Effector memory CD4-positive, alpha-beta T cell (primary cell): ENCODE measurements at places on chromosomes 4 and X.

DNA sequence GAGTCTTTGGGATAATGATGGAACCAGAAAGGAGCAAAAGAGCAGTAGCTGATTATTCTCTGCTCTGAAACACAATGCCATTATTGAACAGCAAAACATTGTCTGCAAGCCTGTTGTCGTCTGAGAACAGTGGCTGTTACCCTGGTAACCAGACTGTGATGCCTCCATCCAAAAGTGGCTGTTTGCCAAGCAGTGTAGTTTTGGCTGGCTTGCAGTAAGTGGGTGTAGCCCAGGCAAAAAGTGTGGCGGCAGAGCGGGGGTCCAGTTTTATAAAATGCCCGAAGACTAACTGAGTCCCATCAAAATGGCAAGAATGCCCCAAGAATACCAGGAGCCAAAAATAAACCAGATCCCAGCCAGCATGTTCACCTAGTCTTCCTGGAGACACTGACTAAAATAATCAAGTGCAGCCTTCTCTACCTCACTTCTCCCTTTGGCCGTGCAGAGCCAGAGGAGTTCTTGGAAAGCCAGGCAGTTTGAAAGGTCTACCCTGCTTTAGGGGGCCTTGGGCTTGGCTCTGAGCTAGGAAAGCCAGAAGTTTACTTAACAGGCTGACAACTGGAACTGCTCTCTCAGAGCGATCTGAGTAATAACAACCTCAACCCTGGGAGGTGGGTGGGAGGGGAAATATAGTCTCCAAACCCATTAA lies 2.6 kb downstream of the PLP1 start:
- no peak overlapping the region for H3K4me3 ChIP-seq
- no peaks in the 10 kb centered on the region for H3K36me3 ChIP-seq
- H3K27ac ChIP-seq, result no peak overlapping the region

DNA sequence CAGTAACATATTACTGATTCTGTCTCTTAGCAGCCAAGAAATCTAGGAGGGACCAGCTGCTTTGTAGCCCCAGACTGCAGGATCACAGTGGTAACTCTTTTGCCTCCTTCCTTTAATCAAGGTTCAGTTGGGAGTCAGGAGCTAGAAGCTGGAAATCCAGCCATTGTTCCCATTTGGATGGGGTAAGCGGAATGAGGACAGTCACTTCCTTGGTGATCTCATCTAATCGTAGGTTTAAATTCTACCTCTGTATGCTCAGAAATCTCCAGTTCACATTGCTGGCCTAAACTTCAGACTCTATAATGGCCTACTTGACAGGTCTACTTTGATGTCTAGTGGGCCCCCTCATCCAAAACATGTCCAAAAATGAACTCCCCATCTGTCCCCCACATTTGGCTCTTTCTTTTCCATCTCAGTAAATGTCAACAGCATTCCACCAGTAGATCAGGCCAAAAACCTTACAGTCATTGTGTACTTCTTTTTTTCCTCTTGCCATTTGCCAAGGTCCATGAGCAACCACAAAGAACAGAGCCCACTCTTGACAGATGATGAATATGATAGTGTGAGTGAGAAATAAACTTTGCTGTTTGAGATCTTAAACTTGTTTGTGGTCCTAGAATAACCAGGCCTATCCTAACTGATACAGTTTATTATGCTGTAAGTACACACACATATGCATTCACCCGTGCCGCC lies 40.1 kb downstream of the WWC2 start:
- H3K27me3 ChIP-seq, result no peaks in the 10 kb centered on the region
- no peak overlapping the region for H3K27ac ChIP-seq
- no peaks in the 10 kb centered on the region for H3K4me1 ChIP-seq
- DNase-seq, result no peak
- no peak overlapping the region for H3K4me3 ChIP-seq

DNA sequence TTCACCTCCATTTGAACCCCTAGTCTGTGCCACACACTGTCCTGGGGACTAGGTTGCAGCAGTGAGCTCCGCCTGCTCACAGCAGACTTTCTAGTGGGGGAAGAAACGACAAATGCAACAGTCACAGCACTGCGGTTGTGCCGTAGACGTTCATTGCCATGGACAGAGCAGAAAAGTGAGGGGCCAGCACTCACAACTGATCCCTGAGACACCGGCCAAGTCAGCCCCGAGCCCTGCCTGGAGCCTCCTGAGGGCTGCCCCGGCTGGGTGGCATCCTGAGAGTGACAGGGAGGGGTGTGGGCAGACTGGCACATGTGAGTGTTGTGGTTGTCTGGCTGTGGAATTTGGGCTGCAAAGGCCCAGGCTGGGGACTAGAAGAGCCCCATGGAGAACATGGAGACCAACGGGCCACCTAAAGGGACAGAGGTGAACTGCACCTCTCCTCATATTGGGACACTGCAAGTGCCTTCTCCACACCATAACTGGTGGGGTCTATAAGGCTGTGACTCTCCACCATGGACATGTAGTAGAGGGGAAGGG lies 4.6 kb downstream of the DUSP9 start:
- H3K27me3 ChIP-seq, result peaks cover 10% of the 10 kb centered on the region
- H3K4me1 ChIP-seq, result peaks cover 2% of the 10 kb centered on the region
- no peak overlapping the region for H3K4me3 ChIP-seq
- DNase-seq, result no peak
- no peaks in the 10 kb centered on the region for H3K36me3 ChIP-seq
- no peak overlapping the region for H3K27ac ChIP-seq

GRCh38 chrX:18674417-18674787 lies 2.5 kb upstream of the RS1 start:
- no peaks in the 10 kb centered on the region for H3K27me3 ChIP-seq
- peak overlapping the region; percentile 63 for H3K4me3 ChIP-seq
- H3K36me3 ChIP-seq, result no peaks in the 10 kb centered on the region
- peak overlapping the region; percentile 72 for H3K27ac ChIP-seq

- DNase-seq, result no peak
- no peaks in the 10 kb centered on the region for H3K4me1 ChIP-seq
Measured at GRCh38 chrX:43551590-43551989, 104.5 kb upstream of the MAOA start.

GRCh38 chrX:153779891-153780677 lies 757 bp upstream of the SRPK3 start:
- no peaks in the 10 kb centered on the region for H3K27me3 ChIP-seq
- H3K27ac ChIP-seq, result no peak overlapping the region
- no peak for DNase-seq
- H3K4me3 ChIP-seq, result no peak overlapping the region

DNA sequence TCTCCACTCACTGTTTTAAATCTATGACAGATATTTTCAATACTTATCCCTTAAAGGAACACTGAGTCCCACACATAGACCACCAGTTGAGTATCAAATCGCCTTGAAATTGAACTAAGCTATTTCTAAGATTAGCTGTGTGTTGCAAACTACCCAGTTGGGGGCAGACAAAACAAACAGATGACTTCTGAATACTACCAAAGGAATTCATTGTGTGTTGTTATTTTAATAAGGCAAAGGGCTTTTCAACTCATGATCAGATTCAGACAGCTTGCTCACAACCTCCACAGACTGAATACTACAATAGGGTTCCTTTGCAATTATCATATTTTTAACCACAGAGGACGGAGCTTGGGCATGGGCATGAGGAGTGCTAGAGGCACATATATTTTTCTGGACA lies 283.0 kb upstream of the GPC4 start:
- no peaks in the 10 kb centered on the region for H3K27me3 ChIP-seq
- no peak for DNase-seq
- no peaks in the 10 kb centered on the region for H3K4me1 ChIP-seq
- H3K36me3 ChIP-seq, result no peaks in the 10 kb centered on the region
